ENCODE measurements at places on chromosomes 1 and 21.

DNA sequence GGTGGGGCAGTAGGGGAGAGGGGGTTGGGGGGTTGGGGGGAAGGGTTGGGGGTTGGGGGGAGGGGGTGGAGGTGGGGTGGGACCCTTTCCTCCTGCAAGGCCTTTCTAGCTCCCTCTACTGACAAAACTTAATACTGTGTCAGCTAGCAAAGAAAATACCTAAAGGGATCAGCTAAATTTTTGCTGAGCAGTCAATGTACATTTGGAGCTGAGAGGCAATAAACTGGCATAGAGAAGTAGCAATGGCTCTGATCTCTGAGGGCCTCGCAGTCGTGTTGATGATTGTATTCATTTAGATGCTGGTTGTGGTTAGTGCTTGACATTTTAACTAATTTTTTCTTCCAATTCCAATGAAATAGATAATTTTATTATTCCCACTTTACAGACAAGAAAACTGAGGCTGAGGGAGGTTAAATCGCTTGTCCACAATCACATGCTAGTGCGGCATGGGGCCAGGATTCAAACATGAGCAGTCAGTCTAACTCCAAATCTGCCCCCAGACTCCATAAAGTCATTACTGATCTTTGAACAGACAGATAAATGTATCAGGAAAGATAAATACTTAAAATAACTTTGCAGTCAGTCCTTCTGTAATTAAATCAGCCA lies 357.1 kb downstream of the DISC1 start:
- no peak for DNase-seq

DNA sequence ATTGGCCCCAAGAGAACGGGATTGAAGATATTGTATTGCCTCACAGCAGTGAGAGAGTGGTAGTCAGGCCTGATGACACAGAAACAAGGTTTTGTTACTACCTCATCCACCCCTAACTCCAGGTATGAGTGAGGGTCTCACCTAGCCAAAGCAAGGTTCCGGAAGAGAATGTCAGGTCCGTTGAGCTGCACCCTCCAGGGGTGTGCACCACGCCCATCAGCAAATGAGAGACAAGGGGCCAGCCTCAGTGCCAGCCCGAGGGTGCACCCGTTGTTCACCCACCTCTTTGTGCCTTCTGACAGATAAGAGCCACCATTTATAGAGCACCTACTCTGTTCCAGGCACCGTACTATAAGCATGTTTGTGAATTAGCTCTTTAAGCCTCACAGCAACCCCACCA lies 121.9 kb upstream of the IPO9 start:
- no peak for DNase-seq

DNA sequence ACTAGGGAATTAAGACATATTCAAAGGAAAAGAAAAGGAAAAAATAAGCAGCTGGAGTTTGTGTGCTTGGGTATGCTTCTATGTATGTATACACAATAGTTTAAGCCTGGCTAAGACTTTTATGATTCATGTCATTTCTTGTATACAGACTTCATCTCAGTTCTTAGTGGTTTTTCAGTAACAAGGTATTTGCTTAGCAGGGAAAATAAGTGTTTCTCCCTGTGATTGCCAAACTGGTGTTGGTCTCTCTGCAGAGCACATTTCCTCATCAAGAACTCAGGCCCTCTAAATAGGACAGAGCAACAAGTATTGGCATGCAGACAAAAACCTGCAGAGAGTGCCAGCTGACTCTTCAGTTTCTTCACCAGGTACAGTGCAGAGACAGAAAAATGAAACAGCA lies 484.4 kb upstream of the ZRANB2 start:
- DNase-seq: no peak

GRCh38 chr1:218371927-218372672 lies 27.0 kb downstream of the TGFB2 start:
- peak; percentile 87 for DNase-seq

DNA sequence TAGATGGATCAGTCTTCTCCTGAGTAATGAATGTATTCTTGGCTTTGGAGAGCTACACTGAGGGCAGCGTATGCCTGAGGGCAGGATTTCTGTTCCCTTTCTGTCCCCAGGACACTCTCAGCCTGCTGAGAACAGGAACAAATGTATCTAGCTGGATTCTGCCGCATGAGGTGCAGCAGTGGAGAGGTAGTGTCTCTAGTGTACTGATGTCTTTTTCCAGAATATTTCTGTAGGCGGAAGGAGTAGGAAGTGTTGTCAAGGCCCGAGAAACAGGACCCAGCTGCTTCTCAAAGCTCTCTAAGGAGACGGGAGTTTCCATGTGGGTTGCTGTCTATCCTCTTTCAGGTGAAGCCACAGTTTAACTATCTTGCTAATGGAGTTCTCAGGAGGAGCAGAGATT lies 65.5 kb downstream of the MT1HL1 start:
- no peak for DNase-seq

GRCh38 chr1:15258833-15259621 lies 12.0 kb downstream of the FHAD1 start:
- no peak for DNase-seq

DNA sequence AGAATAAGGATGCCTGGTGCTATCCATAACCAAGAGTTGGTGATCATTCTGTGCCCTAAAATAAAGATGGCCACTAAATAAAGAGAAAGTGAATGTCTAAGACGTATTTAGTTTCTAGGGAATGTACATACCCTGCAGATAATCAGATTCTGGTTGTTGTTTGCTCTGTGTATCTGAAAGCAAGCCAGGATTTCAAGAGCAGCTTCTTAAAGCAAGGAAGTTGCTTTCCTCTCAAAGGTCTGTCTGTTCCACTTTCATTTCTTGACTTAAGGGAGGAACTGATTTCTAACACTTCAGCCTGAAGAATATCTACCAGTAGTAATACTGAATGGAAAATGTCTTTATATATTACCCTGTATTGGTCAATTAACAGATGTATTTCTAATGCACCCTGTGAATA lies 88.8 kb downstream of the KIF1B start:
- no peak for DNase-seq

GRCh38 chr1:201774983-201775344 lies 54.0 kb upstream of the IPO9 start:
- no peak for DNase-seq

DNA sequence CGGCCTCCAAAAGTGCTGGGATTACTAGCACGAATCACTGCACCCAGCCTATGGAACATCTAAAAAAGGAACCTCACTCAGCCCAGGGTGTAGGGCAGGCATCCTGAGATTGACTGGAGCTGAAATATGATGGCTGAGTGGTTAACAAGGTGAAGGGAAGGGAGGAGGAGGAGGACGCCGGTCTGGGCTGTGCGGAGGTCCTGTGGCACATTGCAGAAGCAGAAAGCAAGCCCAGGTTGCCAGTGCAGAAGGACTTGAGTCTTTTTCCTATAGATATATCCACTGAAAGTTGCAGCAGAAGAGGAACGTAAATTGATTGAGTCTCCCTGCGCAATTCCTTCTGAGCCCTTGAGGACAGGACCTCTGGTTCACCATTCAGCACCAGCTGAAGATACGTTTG lies 1.5 kb upstream of the KIF17 start:
- no peak for DNase-seq

- DNase-seq: no peak
These were observed 21.8 kb upstream of the SDHB start for GRCh38 chr1:17075470-17076255.

DNA sequence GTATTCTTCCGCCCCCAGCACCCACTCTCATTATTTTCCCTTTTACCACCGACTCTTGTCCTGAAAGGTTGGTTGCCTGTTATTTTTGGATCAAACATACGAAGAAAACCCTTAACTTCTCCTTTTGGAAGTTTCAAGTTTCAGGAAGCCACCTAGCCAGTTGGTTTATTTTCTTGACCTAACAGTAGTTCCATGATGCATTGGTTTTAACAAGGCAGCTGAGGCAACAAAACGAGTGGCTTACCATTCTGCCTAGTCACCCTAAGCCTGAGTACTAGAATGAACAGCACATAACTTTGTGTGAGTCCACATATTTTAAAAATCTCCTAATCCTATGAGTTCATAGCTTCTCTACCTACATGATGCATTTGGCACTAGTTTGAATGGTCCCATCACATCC lies 28.9 kb downstream of the OLFM3 start:
- no peak for DNase-seq

DNA sequence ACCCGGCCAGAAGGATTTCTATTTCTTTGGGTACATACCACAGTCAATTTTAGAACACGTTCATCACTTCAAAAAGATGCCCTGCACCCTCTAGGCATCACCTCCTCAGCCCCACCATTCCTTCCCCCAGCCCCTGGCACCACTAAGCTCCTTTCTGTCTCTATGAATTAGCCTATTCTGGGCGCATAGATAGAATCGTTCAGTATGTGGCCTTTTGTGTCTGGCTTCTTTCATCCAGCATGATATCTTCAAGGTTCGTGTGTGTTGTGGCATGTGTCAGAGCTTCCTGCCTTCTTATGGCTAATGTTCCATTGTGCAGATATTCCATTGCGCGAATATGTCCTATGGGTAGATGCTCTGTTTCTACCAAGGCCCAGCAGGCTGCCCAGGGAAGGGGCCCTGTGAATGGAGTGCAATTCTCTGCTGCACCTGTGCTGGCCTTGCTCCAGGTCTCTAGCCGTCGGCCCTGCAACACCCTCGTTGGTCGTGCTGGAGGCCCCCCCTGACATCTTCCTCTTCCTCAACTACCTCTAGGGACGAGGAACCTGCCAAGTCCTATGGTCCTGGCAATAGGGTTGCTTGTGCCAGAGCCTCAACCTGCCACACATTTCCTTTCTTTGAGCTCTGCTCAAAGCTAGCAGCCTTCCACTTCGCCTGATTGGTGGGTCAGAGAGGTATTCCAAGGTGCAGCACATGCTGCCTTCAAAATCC lies 113.5 kb downstream of the RIPK4 start:
- no peak for DNase-seq

DNA sequence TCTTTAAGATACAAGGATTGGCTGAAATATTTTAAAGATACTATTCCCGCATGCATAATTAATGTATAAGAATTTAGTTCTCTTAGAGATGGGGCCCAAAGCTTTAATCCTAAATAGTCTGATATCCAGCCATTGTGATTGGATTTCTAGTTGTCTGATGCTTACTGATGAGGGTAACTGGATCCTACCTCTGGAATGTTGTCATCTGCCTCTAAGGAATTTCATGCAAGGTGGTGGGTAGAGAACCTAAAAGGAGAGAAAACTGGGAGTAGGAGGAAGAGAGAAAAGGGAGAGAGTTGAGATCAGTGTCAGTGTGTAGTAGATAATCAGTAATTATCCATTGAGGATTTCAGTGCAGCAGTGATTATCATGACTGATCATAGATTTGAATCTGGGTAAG lies 295.5 kb downstream of the KCNT2 start:
- no peak for DNase-seq

DNA sequence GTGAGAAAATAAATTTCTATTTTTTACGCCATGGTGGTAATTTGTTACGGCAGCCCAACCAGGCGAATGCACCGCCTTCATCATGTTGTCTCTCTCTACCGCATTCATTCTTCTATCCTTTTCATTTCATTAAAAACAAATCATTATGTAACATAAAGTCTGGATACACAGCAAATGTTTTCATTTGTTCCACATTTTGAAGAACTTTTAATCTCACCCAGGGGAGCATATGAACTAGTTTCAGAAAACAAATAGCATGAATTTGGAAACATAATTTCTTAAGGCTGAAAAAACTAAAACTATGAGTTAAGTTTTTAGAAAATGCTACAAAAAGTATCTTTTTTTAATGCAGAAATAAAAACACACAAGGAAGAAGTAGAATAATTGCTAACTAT lies 11.2 kb upstream of the OR2B11 start:
- DNase-seq: no peak

GRCh38 chr1:247270003-247270402 lies 14.1 kb downstream of the VN1R5 start:
- no peak for DNase-seq

DNA sequence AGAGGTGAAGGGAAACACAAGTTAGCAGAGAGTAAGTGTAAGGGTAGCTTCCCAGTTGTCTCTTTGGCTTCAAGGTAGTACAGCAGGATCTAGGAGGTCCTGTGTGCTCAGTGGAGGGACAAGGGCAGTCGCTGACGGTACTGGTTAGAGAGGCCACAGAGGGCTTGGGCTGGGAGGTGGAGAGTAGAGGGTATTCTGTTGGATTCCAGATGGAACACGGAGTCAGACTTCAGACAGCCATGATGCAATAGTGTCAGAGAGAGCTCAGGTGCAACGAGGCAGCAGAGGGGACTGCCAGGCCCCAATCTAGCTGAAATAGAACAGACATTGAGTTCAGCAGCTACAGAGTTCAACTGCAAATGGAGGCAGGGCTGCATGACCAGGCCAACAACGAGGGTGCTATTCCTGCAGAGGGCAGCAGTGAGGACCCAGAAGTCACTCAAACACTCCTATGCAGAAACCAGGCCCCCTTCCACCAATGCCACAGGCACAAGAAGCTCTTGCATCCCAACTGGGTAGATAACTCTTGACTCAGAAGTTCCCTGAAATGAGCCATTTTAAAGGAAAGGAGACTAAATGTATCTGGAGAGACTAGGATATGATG lies 325.0 kb upstream of the ESRRG start:
- DNase-seq: no peak

GRCh38 chr1:33242652-33243051 lies 13.6 kb upstream of the ZNF362 start:
- no peak for DNase-seq

DNA sequence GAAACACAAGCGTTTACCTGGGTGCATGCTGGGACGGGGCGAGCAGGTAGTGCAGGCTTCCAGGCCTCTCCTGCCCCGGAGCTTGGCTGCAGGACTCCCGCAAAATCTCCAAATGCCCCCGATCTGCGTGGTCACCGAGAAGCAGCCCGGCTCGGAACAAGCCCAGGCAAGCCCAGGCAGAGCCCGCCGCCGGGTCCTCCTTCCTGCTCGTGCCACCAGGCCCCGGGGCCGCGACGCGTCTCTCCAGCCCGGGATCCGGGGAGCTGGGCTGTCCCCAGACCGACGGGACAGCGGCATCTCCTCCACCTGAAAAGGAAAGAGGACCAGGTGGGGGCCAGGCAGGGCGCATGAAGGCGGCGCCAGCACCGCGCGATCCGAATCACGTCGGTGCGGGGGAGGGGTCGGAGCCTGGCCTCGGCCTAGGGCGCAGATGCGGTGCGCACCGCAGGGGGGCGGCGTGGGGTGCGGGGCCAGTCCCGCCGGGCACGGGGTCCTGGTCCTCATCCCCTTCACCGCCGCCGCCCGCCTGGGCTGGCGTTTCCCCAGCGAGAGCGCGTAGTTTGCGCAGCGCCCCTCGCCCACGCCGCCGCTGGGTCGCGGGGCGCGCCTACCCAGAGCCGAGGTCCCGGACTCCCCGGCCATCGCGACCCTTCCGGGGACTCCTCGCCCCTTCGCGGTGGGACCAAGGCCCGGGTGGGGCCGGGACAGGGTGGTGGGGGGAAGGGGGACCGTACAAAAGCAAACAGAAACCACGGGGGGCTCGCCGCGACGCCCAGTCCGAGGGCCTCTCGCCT lies 52.4 kb upstream of the H6PD start:
- DNase-seq: no peak

DNA sequence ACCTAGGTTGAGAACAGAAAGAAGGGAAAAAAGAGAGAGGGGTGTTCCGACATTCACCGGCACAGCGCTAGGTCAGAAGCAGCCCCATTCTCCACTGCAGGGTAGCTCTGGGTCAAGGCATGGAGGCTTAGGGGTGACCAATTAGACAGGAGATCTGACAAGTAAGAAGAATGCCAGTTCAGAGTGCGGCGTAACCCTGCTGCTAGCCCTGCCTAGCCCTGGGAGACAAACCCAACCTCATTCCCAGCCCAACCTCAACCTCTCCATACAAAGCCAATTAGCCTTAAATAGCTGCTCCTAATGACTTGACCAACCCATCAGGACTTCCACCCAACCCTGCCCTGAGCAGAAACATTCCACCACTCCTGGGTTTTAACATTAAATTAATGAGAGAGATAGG lies 3.4 kb downstream of the PRELP start:
- no peak for DNase-seq

All from globus pallidus (tissue), 1 donor.